ENCODE measurements at places on chromosomes 7 and 10.
A peak's percentile ranks its signal among the peaks of the same experiment; 100 is the strongest.

- DNase-seq: no peak
These were observed 363.7 kb downstream of the ADRA2A start for GRCh38 chr10:111440501-111440900.

GRCh38 chr10:129547608-129548007 lies 80.6 kb downstream of the MGMT start:
- DNase-seq: no peak

DNA sequence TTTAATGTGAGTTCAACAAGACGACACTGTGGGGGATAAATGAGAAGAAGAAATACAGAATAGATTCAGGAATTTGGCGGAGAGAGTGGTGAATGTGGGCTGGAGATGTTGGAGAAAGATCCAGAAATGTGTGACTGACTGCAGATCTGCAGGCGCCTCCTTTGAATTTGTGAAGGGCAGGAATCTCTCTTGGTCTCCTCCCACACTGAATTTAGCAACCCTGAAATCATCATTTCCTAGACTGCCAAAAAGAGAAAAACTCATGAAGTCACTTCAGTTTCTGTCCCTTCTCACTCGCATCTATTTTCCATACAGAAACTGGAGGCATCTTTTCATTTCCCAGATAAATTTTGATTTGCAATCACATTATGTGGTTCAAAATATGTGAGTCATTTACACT lies 128.7 kb downstream of the GNAI1 start:
- DNase-seq: no peak

DNA sequence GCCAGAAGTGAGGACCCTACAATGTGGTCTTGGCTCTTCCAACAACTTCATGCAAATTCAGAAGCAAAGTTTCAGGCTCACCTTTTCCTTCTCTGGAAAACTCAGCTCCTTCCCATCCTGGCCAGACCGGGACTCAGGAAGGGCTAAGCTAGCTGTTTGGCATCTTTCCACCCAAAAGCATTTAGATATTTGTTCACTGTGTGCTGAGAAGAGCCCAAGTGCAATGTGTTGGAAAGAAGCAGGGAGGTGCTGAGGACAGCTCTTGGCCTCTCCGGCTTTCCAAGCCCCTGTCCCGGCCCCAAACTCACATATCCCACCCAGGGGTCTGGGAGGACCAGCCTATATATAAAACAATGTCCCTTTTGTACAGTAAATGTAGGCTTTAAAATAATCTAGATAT lies 44.5 kb downstream of the MKI67 start:
- DNase-seq: peak; percentile 11

DNA sequence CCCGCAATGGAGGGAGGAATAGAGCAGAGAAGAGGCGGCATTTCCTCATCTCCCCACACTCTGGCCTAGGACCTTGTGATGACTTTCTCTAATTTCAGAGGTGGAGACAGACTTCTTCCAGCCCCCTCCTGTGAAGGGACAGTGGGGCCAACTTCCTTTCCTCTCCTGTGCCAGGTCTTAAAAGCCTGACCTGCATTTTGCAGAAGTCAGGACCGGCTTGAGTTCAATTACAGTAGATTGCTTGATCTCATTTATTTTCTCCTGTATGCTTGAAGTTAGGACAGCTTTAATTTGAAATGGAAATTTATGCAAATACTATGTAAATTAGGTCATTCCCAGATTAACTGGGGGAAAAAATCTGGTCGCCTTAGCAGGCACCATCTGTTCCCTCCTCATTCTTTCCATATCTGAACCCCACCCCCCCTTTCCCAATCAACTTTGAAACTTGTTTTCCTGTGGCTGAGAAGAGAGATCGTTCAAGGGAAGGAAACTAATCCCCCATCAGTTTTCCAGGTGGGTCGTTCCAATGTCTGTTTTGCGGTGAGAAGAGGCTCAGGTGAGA lies 57.1 kb downstream of the SYPL1 start:
- no peak for DNase-seq

All from SJSA1 (cell line).